ENCODE measurements at places on chromosomes 4 and X.

DNA sequence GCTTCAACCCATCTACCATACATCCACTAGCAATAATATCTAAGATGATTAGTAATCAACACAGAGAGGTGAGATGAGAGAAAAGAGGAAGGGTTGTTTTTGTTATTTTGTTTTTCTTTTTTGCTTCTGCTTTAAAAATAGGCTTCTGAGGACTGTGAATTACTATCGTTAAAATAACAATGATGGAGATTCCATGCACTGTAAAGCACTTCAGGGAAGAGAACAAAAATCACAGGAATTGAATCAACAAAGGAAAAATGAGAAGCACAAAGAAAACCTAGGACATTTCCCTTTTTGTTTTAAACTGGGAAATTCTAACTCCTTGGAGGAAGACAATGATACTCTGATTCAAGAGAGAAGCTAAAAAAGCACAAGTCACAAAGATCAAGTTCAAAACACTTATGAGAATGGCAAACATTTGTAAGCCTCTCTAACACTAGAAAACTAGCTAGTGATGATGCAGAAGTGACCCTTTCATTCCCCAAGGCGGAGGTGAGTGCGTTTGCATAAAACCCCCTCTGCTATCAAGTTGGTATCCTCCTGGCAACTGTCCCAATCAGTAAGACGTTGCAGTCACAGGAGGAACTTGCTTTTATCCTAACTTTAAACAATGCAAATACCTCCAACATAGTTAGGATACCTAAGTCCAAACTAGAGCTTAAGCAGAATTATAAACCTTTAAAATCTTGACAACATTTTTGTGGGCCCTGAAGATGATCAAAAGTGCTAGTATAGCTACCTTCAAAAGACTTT lies 308.5 kb downstream of the CAMK2D start:
- DNase-seq, result no peak

DNA sequence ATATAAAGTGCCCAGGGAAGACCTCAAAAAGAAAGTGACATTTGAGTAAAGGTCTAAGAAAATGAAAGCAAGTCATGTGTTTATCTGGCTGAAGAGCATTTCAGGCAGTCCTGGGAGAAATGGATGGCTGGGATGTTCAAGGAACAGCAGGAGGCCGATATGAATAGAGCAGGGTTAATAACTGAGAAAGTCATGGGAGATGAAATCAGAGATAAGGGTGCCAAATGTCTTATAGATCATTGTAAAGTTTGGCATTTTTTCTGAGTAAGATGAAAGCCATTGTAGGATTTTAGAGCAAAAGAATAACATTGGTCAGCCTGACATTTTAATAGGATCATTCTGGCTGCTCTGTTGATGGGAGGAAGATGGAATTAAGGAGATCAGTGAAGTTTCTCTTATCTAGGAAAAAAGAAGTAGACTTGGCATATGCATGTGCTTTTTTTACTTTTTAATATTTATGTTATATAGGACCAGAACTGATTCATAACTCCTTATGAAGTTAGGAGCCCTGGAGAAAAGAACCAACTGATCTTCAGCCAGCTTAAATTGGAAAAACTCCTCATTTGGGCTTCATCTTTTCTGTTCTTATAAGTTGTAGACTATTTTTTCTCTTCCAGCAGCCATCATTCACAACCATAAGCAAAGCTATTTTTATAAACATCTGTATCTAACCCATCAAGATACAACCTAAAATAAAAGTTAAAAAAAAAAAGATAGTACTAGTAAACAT lies 18.6 kb downstream of the AIMP1 start:
- DNase-seq, result no peak

DNA sequence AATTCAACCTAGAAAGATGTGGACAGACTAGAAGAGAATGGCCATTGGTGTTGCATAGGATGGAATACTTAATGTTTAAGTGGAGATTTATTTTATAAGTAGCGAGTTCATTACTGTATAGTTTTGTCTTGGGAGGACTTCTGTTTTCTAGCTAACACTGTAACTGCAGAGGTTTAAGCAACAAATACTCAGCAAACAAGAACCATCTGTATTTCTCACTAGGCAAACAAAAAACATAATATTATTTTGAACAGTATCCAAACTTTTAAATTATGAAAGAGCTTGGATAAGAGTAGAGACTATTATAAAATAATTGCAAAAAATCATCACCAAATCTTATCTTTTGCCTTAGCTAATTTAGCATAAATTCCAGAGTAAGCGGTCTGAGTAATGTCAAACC lies 121.1 kb downstream of the GLRA3 start:
- no peak for DNase-seq

GRCh38 chr4:100362366-100362765 lies 155.5 kb downstream of the EMCN start:
- DNase-seq, result no peak

DNA sequence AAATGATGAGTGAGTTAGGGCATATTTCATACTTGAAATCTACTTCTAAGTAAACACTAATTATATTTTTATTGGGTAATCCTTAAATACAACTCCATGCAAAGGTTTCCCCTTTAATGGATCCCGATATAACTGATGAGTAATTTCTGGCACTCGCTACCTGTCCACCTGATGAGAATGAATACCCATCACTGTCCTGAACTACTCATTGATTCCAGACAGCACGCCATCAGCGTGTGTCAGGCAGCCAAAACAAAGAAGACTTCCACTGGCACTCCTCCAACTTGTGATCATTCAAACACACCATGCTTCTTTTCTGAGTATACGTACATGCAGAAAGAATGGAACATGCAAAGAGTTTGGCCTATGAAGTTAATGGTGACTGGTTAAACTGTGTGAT lies 69.4 kb downstream of the HCCS start:
- DNase-seq, result no peak

- DNase-seq, result no peak
Observed at GRCh38 chr4:88681209-88681608, 16.4 kb downstream of the NAP1L5 start.

- DNase-seq, result no peak
Observed at GRCh38 chr4:89939546-89939945, 44.9 kb downstream of the MMRN1 start.

GRCh38 chr4:73259571-73260090 lies 1.0 kb upstream of the ANKRD17 start:
- no peak for DNase-seq

DNA sequence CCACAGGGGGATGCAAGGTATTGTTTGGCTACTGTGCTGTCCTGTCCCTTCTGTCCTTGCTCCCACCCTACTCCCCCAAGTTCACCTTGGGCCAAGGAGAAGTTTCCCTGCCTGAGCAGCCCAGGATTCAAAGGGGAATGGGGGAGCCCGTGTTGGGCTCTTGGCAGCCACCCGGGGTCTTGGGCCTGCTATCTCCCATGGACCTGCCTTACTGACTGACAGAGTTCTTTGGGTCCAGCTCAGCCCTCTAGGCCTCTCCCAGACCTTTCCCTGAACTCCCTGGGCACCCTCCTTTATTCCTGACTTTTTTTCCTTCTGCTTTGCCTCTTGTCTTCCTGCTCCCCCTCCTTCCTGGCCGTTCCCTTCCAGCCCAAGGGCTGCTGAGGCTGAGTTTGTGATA lies 67.4 kb downstream of the STARD8 start:
- no peak for DNase-seq

GRCh38 chrX:119189115-119189514 lies 47.0 kb upstream of the PGRMC1 start:
- DNase-seq, result no peak

DNA sequence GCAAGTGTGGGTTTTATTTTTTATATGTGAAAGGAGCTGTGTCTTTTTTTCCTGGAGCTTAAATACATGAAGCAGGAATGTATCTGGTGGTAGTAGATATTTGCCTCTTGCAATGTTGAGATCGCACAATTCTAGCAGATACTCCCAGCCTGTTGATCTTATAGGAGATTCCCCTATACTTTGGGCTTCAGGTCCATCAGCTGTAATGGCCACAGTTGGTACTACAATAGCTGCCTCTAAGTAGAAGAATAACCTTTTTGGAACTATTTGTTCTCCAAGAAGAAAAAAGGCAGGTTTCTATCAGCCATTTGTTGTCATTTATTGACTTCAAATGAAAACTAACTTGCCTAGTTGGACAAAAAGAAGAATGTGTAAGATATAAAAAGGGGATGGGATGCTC lies 37.7 kb downstream of the LIMCH1 start:
- no peak for DNase-seq

- DNase-seq, result no peak
Observed at GRCh38 chrX:8345473-8345872, 119.2 kb upstream of the VCX3B start.

DNA sequence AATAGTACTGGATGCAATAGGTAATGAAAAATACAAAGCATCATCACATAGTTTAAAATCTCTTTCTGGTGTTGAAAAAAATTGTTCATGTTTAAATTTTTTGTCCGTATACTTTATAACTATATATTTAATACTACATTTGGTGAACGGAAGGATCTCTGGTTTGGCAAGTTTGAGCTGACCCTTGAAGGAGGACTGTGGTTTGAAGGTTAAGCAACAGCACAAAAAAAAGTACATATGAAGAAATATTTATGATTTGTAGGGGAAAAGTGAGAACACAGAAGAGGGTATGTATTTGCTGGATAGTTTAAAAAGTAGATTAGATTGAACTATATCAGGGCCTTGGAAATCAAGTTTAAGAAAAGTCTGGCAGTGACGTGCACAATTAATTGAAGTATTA lies 13.3 kb downstream of the SRP72 start:
- DNase-seq, result no peak

DNA sequence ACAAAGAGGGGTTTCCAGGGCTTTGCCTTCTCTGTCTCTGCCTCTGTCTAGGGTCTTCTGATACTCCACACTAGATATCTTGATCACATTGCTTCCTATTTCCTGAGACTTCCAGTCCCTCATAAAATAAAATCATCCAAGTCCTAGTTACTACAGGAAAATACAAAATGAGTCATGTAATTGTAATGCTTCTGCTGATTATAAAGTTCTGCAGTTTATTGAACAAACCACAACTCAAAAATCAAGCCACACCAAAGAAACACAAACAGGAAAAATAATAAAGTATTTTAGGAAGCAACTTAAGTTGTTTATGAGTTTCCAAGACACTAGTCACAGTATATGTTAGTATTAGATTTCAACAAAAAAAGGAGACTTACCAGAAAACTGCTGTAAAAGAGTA lies 695.1 kb upstream of the GALNTL6 start:
- no peak for DNase-seq

- DNase-seq, result no peak
Observed at GRCh38 chr4:119080721-119081541, 54.7 kb upstream of the MYOZ2 start.

DNA sequence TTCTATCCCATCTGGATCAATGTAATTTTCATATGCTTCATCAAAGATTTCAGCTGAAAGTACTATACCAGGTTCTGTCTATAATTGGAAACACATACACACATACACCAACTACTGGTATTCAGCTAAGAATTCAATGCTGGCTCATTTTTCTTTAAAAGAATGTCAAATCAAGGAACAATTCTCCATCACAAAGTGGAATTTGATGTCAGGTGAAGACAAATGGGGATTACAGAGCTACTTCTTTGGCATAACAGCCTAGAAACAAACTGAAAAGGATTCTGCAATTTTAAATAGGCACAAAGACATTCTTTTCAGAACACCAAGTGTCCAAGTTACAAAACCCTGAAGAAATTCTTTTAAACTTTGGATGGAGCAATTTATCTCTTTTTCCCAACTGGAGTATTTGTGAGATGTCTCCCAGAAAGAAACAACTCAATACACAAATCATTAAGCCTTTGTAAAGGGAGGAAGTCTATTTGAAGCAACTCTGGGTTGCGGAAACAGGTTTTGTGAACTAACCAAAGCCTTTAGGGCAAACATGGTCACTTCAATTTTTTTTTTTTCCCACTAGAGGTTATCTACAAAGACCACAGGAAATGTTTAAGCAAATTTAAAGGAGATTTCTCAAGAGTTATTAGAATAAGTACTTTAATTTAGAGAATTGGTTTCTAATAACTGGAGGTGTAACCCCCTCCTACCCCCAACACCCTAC lies 1.9 kb upstream of the FAM9C start:
- DNase-seq, result no peak

- DNase-seq, result no peak
Observed at GRCh38 chrX:21658152-21658737, at the start of gene KLHL34. Gene KLHL34, minus strand, starts transcription at chrX:21658330. Its CDS starts 542 bp downstream, at chrX:21657788.

- DNase-seq, result no peak
Observed at GRCh38 chr4:182937268-182938204, 20.4 kb upstream of the DCTD start.

DNA sequence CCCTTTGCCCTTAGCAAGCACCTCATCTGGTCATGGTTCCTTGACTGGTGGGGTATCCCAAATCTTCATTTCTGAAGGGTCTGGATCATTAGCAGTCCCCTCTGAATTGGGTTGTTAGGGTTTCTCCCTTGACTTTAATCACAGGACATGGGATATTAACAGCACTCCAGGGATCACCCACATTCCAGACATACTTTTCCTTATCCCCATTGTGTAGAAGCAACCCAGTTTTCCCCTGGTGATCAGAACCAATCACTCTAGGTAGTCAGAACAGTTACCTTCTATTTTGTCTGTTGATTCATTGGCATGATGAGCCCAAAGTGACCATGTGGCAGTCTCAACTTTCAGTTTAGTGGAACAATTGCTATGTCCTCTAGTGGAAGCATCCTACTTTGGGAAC lies 29.1 kb upstream of the GRSF1 start:
- DNase-seq, result no peak

DNA sequence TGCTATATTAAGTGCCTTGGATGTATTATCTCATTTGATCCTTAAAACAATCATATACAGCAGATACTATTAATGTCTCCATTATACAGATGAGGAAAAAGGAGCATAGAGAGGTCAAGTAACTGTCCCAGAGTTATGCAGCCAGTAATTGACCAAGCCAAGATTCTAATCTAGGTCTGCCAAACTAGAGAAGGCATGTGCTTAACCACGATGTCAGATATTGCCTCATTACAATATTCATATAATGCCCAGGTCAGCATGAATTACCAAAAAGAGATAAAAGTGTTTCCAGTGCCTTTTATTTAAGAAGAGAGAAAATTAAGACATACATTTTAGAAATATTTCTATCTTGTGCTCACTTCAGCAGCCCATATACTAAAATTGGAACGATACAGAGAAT lies 7.1 kb downstream of the ARHGEF6 start:
- no peak for DNase-seq

DNA sequence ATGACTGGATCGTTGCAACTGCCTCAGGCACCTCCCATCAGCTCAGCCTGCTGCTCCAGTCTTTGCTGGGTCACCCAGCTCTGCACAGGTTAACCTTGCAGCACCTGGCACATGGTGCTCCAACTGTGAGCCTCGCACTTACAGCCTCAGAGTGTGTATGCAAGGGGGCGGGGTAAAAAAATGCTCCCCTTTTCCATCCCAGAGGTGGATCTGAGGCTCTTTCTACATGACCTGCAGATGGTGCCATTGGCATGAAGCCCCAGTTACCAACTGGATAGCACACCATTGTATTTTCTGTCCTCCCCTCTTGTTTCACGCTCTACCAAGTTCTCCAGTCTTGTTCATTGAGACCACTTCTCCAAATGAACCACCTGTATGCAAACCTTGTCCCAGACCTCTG lies 46.2 kb upstream of the TRPC3 start:
- DNase-seq, result no peak

- no peak for DNase-seq
Observed at GRCh38 chr4:96833831-96834230, 993.9 kb downstream of the PDHA2 start.
